ENCODE measurements at places on chromosomes 3 and 15. TPM values are rescaled to one million over a fixed set of nuclear protein-coding genes. Genes with fewer than 3 reads are reported as not detected.

GRCh38 chr3:170614214-170614966, 28.5 kb upstream of the SLC7A14 start:
- DNase-seq: peak; percentile 29

DNA sequence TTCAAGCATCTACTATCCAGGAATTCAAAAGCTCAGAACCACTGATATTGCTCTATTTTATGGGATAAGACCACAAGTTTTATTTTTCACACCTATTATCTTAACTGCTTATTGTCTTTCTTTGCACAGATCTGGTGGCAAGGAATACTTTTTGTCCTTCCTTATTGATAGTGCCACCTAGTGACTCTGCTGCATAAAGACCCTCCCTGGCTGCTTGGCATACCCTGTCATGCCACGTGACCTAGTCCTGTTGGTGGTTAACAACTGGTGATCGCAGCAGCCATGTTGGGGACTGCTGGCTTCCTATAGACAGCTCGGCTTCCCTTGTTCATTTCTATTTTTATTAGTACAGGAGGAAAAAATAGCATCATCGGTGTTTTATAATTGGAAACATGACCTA, 236.3 kb downstream of the MEX3B start:
- no peak for DNase-seq

Gene GRM7
- total RNA-seq: not detected

DNA sequence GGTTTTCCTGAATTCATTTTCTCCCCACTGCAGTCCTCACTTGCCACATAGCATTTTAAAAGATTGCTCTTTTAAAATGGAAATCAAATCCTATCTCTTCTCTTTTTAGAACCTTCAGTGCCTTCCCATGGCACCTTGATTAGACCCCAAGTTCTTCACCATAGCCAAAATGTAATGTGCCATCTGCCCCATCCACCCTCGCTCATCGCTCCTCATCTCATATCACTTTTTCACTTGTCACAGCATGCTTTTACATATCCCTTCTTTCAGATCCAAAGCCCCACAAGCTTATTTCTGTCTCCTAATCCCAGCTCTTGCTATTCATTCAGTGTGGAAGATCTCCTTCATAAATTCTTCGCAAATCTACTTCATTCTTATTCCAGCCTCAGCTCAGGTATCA, 161.7 kb downstream of the CD47 start:
- DNase-seq: no peak

Gene HIGD2B
- total RNA-seq: not detected

DNA sequence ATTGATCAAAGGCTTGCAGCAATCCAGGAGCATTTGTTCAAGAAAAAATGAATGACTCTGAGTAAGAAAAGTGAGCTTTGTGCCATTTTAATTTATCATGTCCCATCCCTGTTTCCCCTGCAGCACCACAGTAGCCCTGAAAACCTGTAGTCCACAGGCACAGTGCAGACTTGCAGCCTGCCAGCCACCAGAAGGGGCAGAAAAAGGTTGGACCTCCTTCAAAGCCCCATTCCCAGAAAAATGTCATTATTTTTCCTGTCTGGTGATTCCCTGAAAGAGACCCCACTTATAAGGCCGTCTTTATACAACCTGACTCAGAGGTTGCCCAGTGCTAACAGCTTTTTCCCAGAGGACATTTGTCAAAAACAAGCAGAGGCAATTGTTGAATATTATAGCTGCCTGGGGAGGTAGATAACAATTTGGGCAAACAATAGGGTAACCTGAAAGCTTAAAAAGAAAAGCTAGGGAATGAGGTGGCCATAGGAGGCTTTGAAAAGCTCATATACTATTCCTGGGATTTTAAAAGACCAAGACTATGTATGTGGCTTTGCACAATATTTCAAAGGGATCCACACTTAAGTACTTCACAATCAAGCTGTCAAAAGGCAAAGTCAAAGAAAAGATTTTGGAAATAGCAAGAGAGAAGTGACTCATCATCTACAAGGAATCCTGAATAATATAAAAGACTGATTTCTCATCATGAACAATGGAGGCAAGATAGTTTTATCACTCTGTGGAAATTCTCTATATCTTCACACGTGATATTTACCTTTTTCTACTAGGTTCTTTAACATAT, 136.8 kb upstream of the PLXNA1 start:
- DNase-seq: no peak

DNA sequence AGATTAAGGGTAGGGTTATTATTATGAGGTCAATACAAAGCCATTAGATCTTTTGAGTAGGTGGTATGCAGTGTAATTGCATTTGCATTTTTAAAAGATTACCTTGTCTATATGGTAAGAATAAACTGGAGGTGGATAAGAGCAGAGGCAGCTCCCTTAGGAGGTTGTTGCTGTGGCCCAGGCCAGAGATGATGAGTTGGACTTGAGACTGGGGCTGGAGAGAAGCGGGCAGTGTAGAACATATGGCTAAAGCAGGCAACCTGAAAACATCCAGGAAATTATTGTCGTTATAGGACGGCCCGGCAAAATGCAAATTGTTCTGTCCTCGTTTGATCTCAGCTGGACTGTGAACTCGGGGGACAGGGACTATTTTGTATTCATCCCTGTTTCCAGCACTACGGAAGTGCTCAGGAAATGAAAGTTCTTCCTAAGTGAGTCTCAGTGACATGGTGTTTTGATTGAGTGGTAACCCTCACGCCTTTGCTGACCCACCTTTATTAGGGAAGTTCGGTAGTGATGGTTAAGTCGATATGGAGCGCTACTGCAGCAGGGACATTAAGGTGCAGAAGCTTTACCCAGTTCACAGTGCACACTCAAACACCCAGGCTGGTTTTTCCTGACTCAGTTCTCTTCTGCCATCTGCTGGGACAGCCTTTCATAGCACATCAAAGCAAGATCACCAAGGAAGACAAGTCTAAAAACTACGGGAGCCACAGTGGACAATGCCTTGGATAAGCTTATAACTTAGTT, 27.2 kb upstream of the VPS33B start:
- peak; percentile 38 for DNase-seq

DNA sequence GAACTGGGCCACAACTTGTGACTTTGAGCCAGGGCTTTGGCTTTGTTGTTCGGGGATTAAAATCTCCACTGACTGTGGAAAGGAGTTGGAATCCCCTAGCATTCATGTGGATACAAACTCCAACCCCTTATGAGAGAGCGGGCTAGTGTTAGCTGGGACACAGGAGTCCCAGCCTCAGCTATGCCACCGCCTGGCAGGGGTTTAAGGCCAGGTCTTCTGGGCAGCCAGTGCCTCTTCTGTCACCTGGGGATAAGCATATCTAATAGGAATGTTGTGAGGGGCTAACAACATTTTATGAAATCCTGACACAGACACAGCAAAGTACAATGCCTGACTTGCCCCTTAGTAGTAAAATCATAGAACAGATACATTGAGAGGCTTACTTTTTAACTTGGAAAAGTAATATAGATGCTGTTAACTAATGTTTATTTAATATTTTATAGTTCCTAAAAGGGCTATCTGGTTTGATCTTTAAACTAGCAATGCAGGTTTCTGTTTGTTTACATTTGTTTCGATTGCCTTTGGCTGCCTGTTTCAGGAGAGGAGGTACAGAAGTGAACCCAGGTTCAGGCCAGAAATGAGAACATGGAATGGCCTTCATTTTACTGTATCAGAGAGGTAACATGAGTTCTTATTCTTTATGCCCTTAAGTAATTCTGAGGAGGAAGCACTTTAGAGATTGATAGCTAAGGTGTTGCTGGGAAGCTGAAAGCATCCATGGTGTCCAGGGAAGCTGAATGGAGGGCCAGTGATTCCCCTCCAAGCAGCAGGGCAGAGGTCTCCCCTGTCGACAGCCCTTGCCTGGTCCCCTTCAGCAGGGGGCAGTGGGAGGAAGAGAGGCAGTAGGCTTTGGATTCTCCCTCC, 8.7 kb downstream of the GPR160 start:
- DNase-seq: no peak

Gene ZWILCH
- total RNA-seq: 2.0 TPM

- DNase-seq: no peak
These were observed 89.6 kb downstream of the TM4SF4 start for GRCh38 chr3:149564079-149564478.

- DNase-seq: no peak
These were observed 1.9 kb downstream of the KBTBD8 start for GRCh38 chr3:67000009-67000408.

GRCh38 chr3:45987368-45988291, 8.0 kb downstream of the FYCO1 start:
- peak; percentile 88 for DNase-seq

Data from gastrocnemius medialis (tissue), 4 donors.